Activated CD8-positive, alpha-beta memory T cell treated with anti-CD3 and anti-CD28 coated beads for 4 hours (primary cell): ENCODE measurements at places on chromosomes 7 and 10.

DNA sequence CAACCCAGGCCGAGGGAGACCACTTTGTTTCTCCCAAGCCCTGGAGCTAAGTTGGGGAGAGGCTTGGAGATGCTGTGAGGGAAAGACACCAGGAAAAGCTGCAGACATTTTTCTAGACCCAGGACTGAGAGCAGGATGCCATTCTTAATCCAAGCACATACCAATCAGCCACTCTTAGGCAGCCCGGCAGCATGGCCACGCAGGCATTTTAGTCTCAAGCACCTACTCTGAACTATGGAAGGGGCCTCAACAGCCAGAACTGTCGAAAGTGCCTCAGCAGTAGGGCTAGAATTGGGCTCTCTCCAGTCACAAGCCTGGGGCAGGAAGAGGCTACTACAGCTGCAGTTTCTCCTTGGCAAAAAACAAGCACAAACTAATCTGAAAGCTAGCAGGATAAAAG lies 57.8 kb downstream of the GCC1 start:
- no peak for DNase-seq

DNA sequence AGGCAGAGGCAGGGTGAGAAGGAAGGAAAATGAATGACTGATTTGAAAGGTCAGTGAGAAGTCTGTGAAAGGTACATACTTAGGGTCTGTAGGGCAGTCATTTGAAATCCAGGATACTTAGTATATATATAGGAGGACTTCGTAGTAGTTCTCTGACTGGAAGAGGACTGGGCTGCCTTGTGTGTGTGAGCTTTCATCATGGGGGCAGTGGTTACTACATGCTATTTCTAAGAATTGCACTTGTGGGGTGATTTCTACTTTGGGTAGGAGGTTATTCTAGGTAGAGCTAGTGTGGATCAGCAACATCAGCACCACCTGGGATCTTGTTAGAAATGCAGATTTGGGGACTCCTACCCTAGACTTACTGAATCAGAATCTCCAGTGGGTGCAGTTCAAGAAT lies 104.1 kb downstream of the AUTS2 start:
- no peak for DNase-seq

- no peak for DNase-seq
These were observed 66.6 kb upstream of the CPXM2 start for GRCh38 chr10:123958241-123958640.

- DNase-seq: no peak
These were observed 107.5 kb downstream of the ADAM22 start for GRCh38 chr7:88041583-88041982.

DNA sequence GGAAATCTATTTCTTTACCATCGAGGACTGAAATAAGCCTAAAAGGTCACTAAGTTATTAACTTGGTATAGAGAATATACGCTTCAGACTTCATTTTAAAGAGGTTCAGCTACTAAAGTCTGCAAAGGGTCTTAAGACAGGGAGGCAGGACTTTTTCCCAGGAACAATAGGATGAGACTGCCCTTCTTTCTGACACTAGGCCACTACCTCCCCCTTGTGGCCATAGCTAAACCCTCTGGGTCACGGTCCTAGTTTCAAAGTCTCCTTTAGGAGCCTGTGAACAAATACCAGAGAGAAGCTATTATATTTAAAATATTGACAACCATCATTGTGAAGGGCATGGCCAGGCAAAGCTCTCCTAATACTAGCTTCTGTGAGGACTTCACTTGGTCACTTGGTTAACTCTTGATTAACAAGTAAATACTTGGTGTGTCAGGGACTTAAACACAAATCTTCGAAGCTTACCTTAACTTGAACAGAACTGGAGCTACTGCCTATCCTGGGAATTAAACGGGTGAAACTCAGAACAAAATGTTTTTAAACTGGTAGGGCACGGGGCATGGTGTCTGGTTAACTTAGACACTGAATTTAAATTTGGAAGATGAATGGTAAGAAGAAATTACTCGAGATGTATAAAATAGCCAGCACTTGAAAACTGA lies 75.6 kb downstream of the CCDC6 start:
- no peak for DNase-seq

GRCh38 chr10:132726951-132727350 lies 59.0 kb downstream of the NKX6-2 start:
- no peak for DNase-seq
